Thoracic aorta endothelial cell (primary cell): ENCODE measurements at places on chromosomes 5 and 9. TPM values are rescaled to one million over a fixed set of nuclear protein-coding genes. Genes with fewer than 3 reads are reported as not detected.

Gene ADGRD2
- not detected in 2 replicates for total RNA-seq

Gene TNFAIP8
- total RNA-seq: 12.8 and 14.9 TPM in 2 replicates

Gene GDF9
- under 0.01 and 0.14 TPM in 2 replicates for total RNA-seq

Gene CNTFR
- not detected in 2 replicates for total RNA-seq

Gene PHF19
- total RNA-seq: 50.4 and 82.0 TPM in 2 replicates

Gene NR4A3
- total RNA-seq: under 0.01 and 0.07 TPM in 2 replicates

Gene KLF9
- total RNA-seq: 27.7 and 39.8 TPM in 2 replicates

Gene RFESD
- 1.2 and 1.7 TPM in 2 replicates for total RNA-seq

Gene ADGRV1
- under 0.01 and 0.50 TPM in 2 replicates for total RNA-seq

Gene ABHD17B
- 34.0 and 34.6 TPM in 2 replicates for total RNA-seq

Gene DAP
- total RNA-seq: 68.4 and 87.1 TPM in 2 replicates

Gene SH3RF2
- total RNA-seq: 1.7 and 3.3 TPM in 2 replicates

Gene ARHGEF37
- 8.0 TPM in 2 replicates for total RNA-seq

Gene PCDHB6
- total RNA-seq: 0.07 TPM in 1 of 2 replicates, not detected in the other

Gene IFNA2
- total RNA-seq: not detected in 2 replicates

Gene NUTM2G
- not detected in 2 replicates for total RNA-seq

Gene PITX1
- total RNA-seq: 0.57 and 0.93 TPM in 2 replicates

Gene AIF1L
- total RNA-seq: 41.5 and 49.5 TPM in 2 replicates

Gene DNAJA1
- 154 and 165 TPM in 2 replicates for total RNA-seq

Gene BRD3OS
- 13.3 and 14.9 TPM in 2 replicates for total RNA-seq

Gene C5orf58
- not detected in 2 replicates for total RNA-seq

Gene NUTM2F
- not detected in 2 replicates for total RNA-seq

Gene CYLC2
- not detected in 2 replicates for total RNA-seq

Gene MEIKIN
- not detected in 2 replicates for total RNA-seq

Gene CCL21
- total RNA-seq: not detected in 2 replicates

Gene POLE3
- total RNA-seq: 55.6 and 64.5 TPM in 2 replicates

Gene C9orf50
- total RNA-seq: not detected in 2 replicates

Gene MCTP1
- 86.0 and 100 TPM in 2 replicates for total RNA-seq

Gene PCDHA9
- under 0.01 and 0.07 TPM in 2 replicates for total RNA-seq

Gene MRPS2
- 30.5 and 39.3 TPM in 2 replicates for total RNA-seq

Gene GRM6
- total RNA-seq: not detected in 2 replicates

Gene SLC34A1
- not detected in 2 replicates for total RNA-seq

Gene LCP2
- total RNA-seq: 1.2 TPM in 1 of 2 replicates, not detected in the other

Gene TPM2
- 122 and 178 TPM in 2 replicates for total RNA-seq

Gene OR1N2
- not detected in 2 replicates for total RNA-seq

Gene CATSPER3
- total RNA-seq: not detected in 2 replicates

Gene ZNF366
- total RNA-seq: 0.53 and 2.0 TPM in 2 replicates

Gene IFNB1
- not detected in 2 replicates for total RNA-seq

Gene NME5
- 1.1 and 1.6 TPM in 2 replicates for total RNA-seq

Gene SPATA31D4
- total RNA-seq: not detected in 2 replicates

Gene PCDHGB2
- total RNA-seq: 1.3 and 2.0 TPM in 2 replicates

Gene HAND1
- not detected in 2 replicates for total RNA-seq
